ENCODE measurements at places on chromosomes 13 and 19.
A peak's percentile ranks its signal among the peaks of the same experiment; 100 is the strongest.

DNA sequence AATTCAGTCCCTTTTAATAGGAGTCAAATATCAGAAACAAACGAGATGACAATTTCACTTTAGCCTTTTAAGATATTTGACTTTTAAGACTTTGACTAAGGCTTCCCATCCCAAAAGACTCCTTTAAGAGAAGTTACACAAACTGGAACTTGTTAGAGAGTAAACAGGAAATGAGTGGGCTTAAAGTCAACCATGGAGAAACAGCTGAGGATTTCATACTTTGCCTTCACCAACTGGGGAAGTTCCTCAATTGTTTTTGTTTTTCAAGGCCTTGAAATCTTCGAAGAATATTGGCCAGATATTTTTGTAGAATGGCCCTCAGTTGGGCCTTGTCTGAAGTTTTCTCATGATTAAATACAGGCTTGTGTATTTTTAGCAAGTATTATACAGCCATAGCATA is 227.3 kb downstream of the POU4F1 start:
- no peak for DNase-seq

- no peak for DNase-seq
These were observed 148.5 kb downstream of the GPC5 start for GRCh38 chr13:91546900-91547299.

DNA sequence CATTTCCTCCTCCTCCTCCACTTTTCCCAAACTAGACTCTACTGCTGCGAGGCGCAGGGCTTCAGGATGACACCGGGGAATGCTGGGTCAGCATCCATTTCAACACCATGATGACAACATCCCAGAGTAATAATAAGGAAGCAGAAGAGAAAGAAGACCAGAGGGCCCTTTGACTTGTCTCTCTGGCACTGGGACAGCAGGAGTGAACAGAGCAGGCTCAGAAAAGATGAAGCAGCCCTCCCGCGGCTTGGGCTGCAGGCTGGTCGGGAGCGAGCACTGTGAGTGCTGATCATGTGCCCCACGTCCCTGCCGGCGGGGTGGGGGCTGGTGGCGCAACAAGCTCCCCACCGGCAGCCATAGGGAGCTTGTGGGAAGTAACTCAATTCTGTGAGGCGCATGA is 30.5 kb downstream of the RANBP3 start:
- no peak for DNase-seq

- no peak for DNase-seq
These were observed 27.1 kb upstream of the N4BP2L1 start for GRCh38 chr13:32454886-32455593.

DNA sequence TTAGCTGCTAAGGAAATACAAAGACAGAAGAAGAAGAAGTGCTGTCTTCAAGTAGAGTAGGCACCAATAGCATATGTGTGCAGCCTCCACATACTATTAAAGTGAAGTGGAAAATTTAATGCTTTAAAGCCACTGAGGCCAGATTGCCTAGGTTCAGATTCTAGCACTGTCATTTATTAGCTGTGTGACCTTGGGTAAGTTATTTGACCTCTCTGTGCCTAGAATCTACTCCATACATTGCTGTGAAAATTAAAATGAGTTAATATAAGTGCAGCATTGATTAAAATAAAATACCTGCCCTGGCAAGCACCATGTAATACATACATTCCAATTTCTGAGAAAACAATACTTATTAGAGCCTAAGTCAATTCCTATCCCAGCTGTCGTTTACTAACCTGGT is 110.5 kb downstream of the FRY start:
- DNase-seq = no peak

GRCh38 chr13:79485014-79485811 is 4.3 kb downstream of the NDFIP2 start:
- DNase-seq = no peak

GRCh38 chr13:76885203-76886004 is 801 bp downstream of the KCTD12 start:
- DNase-seq = peak; percentile 26

DNA sequence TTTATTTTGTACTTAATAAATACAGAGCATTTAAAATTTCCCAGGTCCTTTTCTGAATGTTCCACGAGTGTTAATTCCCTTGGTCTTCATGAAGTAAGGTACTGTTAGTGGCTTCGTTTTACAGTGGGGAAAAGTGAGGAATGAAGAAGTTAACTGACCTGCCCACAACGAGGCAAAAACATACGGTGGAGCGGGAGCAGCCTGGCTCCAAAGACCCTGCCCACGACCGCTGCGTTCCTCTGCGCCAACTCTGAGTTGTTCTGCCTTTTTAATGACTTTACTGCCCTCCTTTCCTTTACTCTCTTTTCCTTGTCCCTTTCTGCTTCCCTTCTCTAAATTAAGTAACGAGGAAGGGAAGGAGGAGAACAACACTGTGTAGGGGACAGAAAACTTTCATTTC is 392.9 kb downstream of the PCDH9 start:
- DNase-seq = no peak

GRCh38 chr13:44160591-44161191 is 212.9 kb upstream of the SERP2 start:
- DNase-seq = no peak

GRCh38 chr13:28636677-28637317 is 22.1 kb upstream of the POMP start:
- DNase-seq = peak; percentile 38

GRCh38 chr13:67650471-67650870 is 420.3 kb upstream of the PCDH9 start:
- DNase-seq = no peak

DNA sequence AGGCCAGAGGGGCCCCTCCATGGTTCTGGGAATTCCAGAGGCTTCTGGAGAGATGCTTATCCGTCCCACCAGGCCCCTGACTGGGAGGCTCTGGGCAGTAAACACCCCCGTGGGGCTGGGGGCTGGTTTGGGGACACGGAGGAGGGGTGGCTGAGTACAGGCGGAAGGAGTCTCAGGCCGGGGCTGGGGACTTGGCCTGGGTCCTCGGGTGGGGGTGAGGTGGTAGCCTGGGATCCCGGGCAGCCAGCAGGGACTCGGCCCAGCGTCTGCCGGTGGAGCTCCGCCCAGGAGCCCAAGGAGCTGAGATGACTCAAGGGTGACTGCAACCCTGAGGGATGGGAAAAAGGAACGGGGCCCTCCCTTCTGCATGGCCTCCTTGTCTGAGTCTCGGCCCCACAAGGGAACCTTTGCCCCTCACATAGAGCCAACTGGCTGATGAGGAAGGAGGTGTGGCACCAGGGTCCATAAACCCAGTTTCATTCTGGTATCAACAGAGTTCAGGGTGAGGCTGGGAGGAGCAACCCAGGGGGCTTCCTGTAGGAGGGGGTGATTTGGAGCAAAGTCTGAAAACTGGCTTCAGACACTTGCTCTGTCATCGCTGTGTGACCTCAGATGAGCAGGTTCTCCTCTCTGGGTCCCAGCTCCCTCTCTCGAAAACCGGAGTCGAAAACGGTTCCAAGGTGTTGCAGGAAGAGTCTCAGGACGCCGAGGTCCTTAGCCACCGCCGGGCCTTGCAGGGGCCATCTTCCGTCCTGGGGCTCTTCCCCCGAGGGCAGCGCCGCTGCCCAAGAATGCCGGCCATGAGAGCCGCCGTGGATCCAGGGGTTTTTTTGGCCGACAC is 809 bp downstream of the MISP start:
- DNase-seq = no peak

DNA sequence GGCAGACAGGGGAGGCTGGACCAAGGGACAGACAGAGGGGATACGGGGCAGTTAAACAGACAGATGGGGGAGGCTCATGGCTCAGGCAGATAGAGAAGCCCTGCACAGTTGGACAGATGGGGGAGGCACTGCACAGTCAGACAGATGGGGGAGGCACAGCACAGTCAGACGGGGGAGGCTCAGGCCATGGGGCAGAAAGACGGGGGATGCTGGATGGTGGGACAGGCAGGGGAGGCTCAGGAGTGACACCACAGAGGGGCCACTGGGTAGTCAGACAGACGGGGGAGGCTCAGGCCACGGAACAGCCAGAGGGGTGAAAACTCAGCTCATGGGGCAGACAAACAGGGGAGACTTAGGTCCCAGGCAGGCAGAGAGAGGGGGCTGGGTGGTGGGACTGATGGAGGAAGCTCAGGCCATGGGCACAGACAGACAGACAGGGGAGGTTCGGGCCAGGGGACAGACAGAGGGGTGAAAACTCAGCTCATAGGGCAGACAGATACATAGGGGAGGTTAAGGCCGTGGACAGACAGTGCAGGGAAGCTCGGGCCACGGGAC is 886 bp downstream of the MFSD12 start:
- no peak for DNase-seq

- no peak for DNase-seq
These were observed 51.5 kb downstream of the SOX21 start for GRCh38 chr13:94660695-94661326.

DNA sequence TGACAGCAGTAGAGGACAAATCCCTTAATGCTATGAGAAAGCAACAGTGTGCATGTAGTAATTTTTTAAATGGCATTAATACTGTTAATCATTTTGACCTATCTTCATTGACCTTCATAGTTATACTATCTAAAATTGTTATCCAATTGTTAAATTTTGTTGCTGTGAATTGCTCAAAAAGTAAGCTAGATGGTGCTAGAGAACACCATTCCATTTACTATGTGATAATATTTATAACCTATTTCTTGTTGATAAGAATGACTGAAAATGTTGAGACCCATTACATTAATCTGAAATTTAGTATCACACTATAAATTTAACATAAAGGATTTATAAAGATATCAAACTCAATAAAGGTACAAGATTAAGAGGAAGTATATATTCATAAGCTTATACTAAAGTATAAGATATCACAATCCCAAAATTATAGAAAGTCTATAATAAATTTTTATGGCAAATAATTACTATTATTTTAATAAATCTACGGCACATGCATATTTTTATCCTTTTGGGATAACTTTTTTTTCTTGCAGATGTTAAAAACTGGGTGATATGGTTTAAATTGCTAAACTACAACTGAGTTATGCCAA is 1573.3 kb downstream of the PCDH9 start:
- no peak for DNase-seq

- no peak for DNase-seq
These were observed 8.9 kb upstream of the ARHGAP45 start for GRCh38 chr19:1058112-1058511.

GRCh38 chr13:87820241-87820640 is 149.1 kb downstream of the SLITRK5 start:
- DNase-seq = no peak

DNA sequence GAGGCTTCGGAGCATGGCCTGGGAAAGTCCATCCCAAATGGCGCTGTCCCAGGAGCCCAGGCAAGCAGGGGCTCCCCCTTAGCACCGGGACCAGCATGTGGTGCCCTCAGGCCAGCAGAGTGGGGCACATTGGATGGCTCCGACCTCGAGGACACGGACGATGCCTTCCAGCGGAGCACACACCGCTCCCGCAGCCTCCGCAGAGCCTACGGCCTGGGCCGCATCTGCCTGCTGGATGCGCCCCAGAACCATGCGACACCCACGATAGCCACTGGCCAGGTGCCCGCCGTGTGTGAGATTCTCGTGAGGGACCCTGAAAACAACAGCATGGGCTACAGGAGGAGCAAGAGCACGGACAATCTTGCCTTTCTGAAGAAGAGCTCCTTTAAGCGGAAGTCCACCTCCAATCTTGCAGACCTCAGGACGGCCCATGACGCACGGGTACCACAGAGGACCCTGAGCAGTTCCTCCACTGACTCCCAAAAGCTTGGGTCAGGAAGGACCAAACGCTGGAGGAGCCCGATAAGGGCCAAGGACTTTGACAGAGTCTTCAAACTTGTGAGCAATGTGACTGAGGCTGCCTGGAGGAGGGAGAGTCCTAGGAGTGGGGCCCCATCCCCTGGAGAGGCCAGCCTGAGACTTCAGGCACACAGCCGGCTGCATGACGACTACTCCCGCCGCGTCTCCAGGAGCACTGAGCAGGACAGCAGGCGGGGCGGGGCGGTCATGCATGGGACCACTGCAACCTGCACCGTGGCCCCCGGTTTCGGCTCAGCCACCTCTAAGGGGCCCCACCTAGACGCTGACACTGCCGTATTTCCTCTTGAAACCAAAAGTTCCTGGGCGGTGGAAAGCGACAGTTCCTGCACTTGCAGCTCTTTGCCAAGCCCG is 63.1 kb downstream of the SPATA13 start:
- DNase-seq = no peak

GRCh38 chr19:1516395-1516753 is 3.6 kb upstream of the ADAMTSL5 start:
- DNase-seq = no peak

DNA sequence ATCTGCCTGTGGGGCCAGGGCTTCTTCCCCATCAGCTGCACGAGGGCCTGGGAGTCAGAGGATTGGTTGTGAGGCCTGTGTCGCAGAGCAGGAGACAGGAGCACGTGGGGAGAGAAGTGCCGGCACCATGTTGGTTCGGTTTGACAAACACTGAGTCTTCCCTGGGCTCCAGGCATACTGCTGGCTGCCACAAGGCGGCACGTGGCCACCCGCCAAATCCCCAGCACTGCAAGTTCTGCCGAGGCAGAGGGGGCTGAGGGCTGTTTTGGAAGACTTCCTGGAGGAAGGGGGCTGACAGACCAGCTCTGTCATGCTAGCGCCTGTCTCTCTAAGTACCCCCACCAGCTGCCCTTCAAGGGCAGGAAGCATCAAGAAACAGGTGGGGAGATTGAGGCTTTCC is 9.5 kb downstream of the SHANK1 start:
- no peak for DNase-seq

DNA sequence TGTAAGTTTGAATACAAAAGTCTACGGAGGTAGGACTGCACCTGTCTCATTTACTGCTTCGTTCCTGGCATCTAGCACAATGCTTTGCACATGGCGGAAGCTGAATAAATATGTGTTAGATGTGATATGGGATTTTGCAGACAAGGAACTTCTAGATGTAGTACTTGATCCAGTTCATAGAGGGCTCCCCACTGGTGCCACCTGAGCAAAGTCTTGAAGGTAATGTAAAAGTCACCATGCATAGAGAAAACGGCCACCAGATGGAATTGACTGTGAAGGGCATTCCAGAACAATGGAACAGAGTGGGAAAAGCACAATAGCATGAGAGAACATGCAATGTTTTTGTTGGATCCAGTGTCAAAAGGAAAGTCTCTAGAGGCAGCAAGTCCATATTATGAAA is 209.3 kb downstream of the HS6ST3 start:
- no peak for DNase-seq

DNA sequence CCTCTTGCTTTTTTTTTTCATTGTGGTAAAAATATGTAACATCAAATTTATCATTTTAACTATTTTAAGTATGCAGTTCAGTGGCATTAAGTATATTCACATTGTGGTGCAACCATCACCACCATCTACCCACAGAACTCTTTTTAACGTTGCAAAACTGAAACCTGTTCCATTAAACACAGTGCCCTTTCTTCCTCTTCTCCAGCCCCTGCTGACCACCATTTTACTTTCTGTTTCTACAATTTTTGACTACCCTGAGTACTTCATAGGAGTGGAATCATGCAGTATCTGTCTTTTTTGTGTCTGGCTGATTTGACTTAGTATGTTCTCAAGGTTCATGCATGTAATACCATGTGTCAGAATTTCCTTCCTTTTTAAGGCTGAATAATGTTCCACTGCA is 153.1 kb downstream of the FGF9 start:
- DNase-seq = no peak

Data from stimulated activated CD4-positive, alpha-beta T cell treated with anti-CD3 and anti-CD28 coated beads, Interleukin-12 subunit alpha, Interleukin-12 subunit beta, amount 100 ng/mL, for 48 hours (primary cell).